Jurkat, Clone E6-1 (cell line): ENCODE measurements at places on chromosomes 7 and 10.
A peak's percentile ranks its signal among the peaks of the same experiment; 100 is the strongest.

GRCh38 chr10:103982639-103983038, 15.7 kb downstream of the SLK start:
- DNase-seq: no peak

DNA sequence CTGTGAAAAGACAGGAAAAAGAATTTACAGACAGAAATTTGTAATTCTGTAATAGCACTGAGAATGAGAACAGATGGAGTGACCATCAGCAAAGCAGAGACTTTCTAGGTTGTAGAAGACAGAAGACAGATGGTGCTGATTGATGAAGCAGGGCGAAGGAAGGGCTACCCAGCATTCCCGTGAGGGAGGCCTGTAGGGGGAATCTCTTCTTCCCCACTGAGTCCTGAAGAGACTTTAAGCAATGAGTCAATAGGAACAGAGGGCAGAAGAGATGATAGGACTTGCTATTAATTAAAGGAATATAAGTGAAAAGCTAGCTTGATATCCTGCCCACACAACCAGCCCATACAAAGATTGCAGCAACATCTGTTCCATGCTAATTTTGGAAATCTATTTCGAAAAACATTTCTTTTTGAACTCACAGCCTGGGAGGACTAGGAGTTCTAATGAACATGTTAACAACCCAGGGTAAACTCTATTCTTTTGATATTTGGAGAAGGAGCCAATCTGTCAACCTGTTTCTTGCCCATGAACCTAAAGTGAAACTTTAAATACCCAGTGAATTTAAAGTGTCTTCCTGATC, 44.1 kb downstream of the RALA start:
- no peak for DNase-seq

DNA sequence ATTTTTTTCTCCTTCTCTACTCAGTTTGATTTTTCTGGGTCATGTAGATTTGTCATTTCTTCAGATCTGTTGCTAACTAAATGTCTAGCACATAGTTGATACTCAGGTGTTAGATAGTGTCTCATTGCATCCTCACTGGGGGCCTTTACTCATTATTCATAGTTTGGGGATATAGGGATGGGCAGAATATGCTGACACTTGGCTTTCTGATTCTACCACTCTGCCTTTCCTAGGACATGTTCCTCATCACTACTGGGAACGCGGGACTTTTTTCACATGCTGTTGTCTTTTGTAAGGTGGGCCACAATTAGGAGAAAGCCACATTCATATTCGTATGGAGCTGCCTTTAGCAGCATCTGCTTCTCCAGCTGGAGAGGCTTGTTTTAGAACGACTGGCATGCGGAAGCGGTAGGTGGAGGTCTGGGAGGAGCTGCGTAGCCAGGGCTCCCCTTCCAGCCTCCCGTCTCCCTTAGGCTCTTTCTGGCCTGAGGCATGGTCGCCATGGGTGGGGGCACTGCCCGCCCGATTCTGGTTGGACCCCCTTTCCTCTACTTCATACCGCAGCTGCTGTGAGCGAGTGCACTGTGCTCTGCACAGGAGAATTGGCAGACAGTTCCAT, 78.8 kb downstream of the SND1 start:
- DNase-seq: no peak

GRCh38 chr10:96765406-96766240, 45.3 kb upstream of the PIK3AP1 start:
- DNase-seq: peak; percentile 52

GRCh38 chr7:30428246-30429155, 50.1 kb downstream of the NOD1 start:
- DNase-seq: no peak

- DNase-seq: no peak
Measured at GRCh38 chr10:98427011-98427515, 12.1 kb upstream of the PYROXD2 start.

- DNase-seq: no peak
Measured at GRCh38 chr10:132192076-132192975, 5.6 kb downstream of the DPYSL4 start.

DNA sequence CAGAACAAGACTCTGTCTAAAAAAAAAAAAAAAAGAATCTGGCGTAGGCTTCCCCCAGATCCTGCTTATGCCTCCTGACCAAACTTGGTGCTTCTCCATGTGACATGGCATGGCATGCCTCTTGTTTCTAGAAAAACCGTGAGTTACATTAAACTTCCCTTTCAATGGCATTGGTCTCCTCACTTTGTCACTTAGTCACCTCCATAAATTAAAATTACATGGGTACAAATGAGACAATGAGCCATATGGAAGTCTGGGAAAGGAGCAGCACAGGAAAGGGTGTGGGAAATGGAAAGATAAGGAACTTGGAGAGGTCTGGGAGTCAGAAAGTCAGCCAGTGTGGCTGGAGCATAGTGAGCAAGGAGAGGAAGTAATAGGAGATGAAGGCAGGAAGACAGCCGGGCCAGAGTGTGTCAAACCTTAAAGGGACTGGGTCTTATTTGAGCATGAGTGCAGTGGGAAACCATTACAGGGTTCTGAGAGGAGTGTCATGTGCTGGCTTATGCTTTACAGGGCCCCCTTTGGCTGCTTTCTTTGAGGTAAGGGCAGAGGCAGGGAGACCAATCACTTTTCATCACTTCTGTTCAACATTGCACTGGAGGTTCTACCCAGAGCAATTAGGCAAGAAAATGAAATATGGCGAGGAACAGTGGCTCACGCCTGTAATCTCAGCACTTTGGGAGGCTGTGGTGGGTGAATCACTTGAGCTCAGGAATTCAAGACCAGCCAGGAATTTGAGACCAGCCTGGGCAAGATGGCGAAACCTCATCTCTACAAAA, 21.3 kb upstream of the ZMIZ2 start:
- DNase-seq: no peak

DNA sequence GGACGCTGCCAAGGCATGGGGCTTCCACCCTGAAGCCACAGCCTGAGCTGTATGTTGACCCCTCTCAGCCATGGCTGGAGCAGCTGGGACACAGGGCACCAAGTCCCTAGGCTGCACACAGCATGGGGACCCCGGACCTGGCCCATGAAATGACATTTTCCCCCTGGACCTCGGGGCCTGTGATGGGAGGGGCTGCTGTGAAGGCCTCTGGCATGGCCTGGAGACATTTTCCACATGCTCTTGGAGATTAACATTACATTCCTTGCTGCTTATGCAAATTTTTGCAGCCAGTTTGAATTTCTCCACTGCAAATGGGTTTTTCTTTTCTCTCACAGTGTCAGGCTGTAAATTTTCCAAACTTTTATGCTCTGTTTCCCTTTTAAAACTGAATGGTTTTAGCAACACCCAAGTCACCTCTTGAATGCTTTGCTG, 463.6 kb downstream of the ZWINT start:
- DNase-seq: no peak

DNA sequence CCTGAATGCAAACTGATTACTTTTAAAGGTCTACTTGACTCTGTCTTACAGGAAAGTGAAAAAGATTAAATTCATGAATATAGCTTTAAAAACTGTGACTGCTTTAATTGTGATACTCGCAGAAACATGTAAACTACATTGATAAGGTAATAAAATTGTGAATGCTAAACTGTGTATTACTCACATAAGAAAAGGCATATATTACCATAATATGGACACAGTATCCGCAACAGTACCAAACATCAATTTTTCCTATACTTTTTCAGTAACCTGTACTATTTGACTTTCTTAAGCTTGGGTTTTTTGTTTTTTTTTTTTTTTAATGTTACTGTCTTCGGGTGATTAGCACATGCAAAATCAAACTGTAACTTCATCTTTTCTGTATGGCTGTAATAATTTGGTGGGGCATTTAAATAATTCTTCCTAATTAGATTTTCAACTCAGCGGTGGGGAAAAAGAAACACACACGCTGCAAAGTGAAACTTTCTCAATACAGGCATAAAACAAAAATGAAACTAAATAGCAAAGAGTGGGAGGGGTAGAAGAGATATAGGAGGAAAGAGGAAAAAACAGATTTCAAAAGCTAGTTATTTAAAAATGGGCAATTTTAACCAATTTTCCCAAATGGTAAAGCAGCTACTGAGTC, 23.2 kb downstream of the NT5C3A start:
- no peak for DNase-seq

DNA sequence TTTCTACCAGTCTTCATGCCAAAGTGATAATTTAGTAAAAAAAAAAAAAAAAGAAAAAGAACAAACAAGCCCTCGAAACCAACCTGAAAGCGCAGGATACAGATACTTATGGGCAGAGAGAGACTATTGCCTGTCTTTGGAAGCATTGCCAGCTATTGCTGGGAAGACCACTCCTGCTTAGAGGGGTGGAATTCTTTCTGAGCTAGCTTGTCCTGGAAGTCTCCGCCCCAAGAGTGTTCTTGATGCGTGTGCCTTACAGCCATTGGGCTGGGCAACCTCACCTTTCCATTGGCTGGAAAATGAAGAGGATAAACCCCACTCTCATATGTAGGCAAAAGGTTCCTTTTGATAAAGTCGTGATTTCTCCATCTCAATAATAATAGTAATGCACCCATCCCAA, 19.9 kb upstream of the INSYN2A start:
- DNase-seq: no peak

DNA sequence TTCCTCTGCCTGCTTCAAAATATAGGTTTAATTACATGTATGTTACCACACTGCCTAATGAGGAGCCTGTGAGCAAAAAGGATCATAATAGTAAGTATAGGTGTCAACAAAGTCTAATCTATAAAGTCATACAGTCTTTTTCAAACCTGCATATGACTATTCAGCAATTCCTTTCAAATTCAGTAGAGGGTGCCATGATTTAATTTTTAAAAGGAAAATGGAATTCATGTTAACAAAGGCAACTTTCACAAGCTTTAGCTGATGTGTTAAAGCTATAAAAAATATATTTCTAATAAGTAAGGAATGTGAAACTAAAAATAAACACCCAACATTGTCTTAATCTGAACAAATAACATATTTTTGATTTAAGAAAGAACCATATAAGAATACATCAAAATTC, 52.1 kb downstream of the MPP7 start:
- DNase-seq: peak; percentile 7

- no peak for DNase-seq
Measured at GRCh38 chr7:149874644-149875028, 867 bp downstream of the ATP6V0E2 start.

DNA sequence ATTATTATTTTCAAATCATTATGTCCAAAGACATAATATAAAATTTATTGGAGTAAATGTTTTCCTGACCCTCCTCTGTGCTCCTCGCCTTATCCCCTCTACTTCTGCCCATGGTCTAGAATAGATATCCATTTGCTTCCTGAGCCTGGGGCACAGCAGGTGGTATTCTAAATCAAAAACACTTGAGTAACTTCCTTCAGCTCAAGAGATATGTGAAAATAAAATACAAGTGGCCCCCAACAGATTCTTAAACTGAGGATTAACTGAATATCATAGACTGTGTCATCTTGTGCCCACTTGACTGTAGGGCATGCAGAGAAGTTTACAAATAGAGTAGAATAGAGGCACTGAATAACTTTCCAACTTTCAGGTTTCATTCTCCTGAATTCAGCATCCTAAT, 59.1 kb downstream of the HGF start:
- no peak for DNase-seq

GRCh38 chr10:28137907-28138880, 139.3 kb upstream of the ODAD2 start:
- DNase-seq: no peak

DNA sequence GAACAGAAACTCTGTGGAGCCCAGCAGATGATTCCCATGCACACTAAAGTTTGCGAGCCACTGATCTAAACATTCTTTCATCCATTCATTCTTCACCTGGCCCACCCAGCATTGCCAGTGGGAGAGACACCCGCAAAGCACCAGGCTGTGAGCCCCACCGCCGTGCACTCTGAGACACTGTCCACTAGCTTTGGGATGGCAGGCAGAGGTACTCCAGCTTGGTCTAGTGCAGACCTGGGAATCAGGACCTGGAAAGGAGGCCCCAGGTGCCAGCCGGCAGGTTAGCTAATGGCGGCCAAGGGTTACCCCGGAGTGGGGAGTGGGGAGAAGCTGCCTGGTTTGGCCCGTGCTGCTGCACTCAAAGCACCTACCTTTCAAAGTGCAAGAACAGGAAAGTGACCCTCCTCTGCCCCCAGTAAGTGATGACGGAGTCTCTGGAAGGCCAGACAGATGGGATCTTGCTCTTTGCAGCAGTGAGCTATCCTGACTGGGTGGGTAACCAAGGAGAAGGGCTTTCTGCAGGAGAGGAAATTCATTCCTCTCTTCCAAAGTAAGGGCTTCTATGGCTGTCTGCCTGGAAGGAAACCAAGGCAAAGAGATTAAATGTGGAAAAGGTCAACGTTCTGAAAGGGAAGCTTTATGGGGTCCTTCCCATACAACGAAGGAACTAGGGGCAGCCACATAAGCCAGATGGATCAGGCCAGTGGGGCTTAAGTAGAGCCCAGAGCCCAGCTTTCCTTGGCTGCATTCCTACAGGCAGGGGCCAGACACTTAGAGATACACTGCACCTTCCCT, 74.2 kb upstream of the LRRC4 start:
- no peak for DNase-seq

DNA sequence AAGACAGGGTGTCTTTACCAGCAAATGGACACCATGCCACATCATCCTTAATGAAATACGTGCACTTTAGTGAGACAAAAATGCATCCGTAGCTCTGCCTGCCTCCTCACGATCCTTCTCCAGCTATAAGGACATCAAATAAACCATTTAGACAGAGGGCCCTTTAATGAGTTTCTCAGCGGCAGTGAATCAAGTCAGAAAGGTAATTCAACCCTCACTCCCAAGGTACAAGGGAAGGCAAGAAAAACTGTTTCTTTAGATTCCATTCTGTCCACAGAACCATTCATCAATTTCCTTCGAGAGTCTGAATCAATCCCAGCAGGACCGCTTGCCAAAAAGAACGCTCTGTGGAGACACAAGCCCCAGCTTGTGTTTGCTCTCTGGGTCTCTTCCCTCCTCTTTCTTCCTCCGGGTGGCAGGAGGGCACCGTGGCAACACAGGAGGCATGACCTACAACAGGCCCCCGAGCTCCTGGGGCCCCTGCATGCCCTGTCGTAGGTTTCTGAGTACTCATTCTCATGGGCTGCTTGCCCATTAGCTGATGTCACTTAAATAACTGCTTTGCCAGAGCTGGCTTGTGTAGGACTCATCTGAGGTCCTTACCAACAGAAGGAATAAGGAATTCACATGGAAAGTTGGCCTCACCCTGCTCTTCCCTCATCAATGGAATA, 297.8 kb upstream of the PRKCQ start:
- no peak for DNase-seq

- DNase-seq: no peak
Measured at GRCh38 chr10:76229341-76229740, 797.9 kb downstream of the LRMDA start.

GRCh38 chr7:44081266-44081748, 1.0 kb downstream of the POLM start:
- peak; percentile 62 for DNase-seq

DNA sequence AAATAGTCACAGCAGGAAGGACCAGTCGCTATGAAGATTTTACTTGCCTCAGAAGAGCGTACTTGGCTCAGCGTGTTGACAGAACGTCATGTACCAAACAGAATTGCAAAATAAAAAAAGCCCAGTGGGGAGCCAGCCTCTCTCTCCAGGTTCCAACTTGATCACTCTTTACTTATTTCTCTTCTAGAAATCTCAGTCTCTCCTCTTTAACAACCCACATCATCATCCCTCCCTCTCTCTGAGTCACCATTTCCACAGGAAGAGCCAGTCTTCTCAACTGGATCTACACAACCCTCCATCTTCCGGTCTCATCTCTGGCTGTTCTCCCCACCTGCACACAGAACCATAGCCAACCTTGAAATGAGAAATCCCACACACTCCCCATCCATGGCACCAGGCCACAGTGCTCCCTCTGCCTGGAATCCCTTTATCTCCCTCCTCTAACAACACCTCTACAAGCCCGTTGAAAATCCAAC, 718.3 kb downstream of the GRID1 start:
- DNase-seq: no peak
